ENCODE measurements at places on chromosomes 2 and 18.
A peak's percentile ranks its signal among the peaks of the same experiment; 100 is the strongest.

DNA sequence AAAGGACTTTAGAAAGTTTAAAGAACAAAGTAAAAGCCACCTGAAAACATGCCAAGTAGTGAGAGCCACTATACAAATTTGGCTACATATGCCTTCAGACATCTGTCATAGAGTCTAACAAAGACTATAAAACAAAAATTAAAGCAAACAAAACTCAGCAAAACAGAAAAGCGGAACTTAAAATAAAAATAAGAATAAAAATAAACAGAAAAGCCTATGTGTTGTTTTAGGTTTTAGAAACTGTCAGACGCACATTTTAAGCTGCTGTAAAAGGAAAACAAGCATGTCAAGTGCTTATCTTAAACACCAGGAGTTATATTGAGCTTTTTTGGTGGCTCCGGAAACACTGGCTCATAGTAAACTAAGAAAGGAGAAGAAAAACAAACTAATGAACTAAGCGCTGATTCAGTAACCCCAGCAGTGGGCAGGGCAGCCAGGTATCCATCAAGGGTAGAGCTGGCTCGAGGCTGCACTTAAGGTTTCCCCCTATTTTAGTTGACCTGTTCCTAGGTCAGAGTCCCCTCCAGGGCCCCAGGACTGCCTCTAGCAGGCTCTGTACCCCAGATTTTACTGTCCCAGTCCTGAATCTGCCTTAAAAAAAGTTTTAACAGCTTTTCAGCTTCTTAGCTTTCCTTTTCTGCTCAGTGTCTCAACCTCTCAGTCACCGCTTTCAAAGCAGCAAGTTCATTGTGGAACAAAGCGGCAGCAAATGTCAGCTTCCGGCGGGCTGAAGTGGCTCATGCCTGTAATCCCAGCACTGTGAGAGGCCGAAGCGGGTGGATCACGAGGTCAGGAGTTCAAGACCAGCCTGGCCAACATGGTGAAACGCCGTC, 15.4 kb upstream of the RMC1 start:
- peak; percentile 88 for ATAC-seq

DNA sequence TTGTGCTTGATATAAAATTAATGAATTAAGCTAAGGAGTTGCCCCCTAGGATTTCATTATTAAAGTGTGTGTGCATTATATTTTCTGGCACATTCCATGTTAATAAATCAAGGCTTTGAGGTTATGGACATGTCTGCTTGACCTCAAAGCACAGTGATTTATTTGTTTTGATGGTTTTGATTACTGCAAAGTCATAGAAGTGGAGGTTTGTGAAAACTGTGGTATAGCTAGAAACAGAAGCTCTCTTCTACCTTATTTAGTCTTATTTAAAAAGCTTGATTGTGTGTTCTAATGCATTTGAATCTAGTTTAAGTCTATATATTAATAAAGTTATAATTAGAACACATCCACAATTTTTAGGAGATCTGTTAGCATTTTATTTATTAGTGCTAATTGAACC, 32.2 kb downstream of the DOK6 start:
- ATAC-seq = no peak

DNA sequence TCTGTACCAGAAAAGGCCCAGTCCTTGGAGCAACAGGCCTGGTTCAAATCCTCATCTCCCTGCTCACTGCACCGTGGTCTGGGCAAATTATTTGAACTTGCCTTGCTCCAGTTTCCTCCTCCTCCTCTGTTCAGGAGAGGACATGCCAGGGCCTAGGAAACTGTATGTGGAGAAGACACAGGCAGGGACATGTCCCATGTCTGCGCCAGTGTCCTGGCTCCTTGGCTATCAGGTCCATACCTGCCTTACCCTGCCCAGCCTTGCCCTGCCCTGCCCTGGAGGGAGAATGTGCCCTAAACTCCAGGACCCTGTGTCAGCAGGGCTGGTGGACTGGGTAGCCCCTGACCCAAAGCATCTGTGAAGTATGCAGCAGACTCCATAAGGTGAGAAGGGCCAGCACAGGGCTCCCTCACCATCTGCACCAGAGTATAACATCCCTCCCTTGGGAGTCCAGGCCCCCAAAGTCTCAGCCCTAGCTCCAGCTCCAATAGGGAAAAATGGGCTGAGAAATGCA, 165.3 kb downstream of the GALNT1 start:
- ATAC-seq = no peak

GRCh38 chr2:210456571-210456970, 20.0 kb downstream of the LANCL1 start:
- no peak for ATAC-seq

- no peak for ATAC-seq
Measured at GRCh38 chr2:38600921-38601455, 1.7 kb downstream of the HNRNPLL start.

DNA sequence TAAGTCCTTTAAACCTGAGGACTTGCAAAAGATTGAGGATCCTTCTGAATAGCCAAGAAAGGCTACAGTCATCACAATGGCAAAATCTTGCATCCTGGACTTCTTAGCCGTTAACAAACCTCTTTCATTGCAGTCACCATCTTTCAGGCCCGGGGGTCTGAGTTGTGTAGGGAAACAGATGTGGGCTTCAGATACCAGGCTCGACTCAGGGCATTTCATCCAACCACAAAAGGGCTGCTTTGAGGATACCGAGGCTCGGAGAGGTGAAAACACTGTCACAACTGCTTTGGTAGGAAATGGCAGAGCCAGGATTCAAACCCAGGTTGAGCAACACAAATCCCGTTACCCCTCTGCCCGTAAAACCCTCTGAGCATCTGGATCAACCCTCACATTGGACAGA, 147.4 kb downstream of the TFCP2L1 start:
- ATAC-seq = no peak

DNA sequence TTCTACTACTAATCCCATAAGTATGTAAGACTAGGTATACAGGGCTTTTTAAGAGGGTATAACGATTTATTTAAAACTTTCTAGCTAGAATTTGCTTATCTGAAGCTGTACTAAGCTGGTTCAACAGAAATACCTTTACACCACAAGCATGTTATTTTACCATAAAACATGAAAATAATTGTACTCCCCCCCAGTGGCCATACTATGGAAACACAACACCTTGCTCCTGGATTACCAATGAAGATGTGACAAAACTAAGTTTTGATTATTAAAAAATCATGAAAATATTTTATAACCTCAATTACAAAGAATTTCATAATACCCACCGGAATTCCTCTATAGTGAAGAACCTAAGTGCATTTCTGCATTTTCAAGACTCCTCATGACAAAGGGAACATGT, 27.3 kb downstream of the LPIN2 start:
- peak; percentile 30 for ATAC-seq

Measured in activated T-helper 17 cell treated with anti-CD3 and anti-CD28 coated beads, Interleukin-2, amount 50 U/mL, for 72 hours (primary cell).